ENCODE measurements at places on chromosomes 5 and 9.

DNA sequence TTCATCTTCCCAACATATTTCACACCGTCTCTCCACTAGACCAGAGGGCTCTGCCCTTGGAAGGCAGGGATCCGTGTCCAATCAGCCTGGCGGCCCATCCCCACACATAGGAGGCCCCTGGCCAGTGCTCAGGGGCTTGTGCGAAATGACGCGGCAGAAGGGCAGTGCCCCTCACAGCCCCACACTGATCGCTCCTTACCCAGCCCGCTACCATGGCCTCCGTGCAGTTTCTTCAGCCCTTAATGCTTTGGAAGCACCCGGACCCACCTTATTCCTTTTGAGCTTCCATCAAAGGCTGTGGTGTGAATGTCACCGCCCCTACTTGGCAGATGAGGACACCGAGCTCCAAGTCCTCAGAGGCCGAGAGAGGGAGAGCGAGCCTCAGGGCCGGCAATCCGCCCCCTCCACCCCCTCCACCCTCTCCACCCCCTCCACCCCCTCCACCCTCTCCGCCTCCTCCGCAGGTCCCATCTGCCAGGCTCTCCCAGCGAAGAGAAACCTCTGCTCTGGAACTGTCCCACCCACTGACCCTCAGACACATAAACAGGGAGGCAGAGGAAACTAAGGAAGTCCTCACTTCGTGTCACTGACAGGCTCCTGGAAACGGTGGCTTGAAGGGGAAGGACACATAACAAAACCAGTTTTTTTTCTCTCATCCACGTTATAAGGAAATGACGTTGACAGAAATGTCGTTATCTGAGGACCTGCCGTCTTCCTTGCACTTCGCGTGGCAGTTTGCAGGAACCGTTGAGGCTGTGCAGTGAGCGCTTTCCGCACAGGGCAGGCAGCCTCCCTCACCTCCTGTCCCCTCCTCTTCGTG is 13.9 kb downstream of the QSOX2 start:
- DNase-seq = peak; percentile 70

DNA sequence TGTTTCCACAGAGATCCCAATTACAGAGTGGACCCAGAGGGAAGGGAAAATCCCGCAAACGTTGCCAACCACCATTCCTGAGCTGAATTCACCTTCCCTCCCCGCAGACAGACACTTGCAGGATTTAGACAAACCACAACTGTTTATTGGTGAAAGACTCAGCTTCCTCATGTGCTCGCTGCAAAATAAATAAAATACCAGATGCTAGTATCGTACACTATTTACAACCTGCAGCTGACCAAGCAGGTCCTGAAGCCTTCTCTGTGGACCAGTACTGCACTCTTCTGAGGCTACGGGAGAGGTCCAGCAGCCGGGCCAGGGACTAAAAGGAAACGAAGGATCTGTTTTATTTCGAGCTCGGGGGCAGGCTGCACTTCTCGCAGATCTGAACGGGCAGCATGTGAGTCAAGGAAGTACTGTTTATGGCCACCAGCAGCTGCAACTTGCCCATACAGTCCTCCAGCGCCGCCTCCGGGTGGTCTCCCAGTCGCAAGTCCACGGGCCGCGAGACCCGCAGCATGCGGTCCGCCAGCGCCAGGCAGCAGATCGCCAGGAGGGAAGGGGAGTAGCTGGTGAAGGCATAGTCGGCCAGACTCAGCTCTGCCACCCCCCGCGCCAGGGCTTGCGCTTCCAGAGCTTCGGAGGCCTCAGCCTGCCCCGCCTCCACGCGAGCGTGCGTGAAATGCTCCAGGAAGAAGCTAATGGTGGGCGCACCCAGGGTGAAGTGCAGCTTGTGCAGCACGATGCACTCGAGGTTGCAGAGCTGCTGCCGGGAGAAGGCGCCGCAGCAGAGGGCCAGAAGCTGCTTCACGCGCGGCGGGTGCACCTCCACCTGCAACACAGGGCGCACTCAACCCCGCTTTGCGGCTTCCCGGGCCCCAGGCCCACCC is 2.1 kb downstream of the CCNO start:
- no peak for DNase-seq

- DNase-seq = no peak
Measured at GRCh38 chr9:79184831-79185230, 386.9 kb upstream of the TLE4 start.

DNA sequence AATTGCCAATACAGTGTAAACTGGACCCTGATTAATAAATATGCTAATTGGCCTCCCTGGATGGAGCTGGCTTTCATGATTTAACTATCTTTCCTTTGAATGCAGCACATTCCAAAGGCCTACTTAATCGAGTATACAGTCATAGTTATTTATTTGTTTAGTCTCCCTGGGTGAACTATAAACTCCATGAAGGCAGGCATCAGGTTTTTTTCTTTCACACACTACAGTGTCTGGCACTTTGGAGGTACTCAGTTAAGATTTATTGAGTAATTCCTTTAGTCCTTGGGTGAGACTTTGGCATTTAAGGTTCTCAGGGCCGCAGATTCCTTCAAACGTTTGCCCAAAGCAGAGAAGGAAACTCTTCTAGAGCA is 20.5 kb downstream of the RUSC2 start:
- DNase-seq = no peak

GRCh38 chr9:121886759-121887485 is 206.2 kb downstream of the TTLL11 start:
- no peak for DNase-seq

GRCh38 chr5:149019679-149020078 is 43.2 kb downstream of the SH3TC2 start:
- DNase-seq = no peak

- no peak for DNase-seq
Measured at GRCh38 chr5:174690271-174690670, 34.1 kb upstream of the MSX2 start.

DNA sequence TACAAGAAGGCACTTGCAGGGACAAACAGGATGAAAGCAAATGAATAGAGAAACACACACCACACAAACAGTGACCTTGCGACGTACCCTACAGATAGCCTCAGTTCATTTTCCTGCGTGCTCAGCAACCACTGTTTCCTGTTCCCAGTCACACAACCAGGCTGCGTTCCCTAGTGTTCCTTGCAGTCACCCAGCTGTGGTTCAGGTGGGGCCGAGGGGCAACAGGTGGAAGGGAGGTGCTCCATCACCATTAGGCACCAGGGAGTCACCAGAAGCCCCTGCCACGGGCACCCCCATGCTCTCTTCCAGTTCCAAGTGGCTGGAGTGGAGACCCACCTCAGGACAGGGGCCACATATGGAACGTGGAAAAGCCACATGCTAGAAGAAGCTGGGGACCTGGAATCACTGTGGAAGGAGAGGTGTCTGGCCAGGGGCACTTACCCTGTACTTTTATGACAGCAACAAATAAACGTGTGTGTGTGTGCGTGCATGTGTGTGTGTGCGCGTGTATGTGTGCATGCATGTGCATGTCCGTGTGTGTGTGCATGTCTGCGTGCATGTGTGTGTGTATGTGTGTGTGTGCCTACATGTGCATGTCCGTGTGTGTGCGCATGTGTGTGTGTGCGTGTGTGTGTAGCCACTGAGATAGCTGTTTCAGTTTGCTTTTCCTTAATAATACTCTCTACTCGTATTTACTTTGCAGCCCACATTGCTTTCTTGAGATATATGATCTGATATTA is 18.8 kb upstream of the FCN2 start:
- DNase-seq = no peak

- no peak for DNase-seq
Measured at GRCh38 chr5:144114571-144114970, 55.9 kb downstream of the YIPF5 start.

DNA sequence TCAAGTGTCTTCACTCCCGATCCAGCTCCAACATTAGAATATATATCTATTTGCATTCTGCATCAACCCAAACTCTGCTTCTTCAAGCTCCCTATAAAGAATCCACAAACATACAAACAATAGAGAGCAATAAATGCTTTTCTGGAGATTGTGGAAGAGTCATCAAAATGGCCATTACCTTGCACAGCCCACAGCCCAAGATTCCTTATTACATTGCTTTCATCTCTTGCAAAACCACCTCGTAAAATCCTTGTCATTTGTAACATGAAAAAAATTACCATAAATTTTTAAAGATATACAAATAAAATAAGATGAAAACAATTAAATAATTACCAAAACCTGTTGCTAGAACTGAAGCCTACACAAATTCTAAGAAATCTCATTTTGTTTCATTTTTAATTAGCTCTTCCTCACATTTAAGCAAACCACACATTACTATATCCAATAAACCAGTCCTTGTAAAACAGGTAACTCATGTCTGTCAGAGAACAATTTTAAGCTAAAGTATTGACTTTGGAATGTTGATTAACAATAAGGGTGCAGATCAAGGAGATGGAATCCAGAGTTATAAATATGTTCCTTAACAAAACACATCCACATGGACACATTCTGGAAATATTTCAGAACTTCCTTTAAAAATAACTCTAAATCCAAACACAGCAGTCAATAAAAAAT is 7.1 kb downstream of the SPINK9 start:
- DNase-seq = no peak

- no peak for DNase-seq
Measured at GRCh38 chr5:3993856-3994473, 398.3 kb downstream of the IRX1 start.

- DNase-seq = no peak
Measured at GRCh38 chr5:134153657-134154056, 23.1 kb downstream of the SKP1 start.

GRCh38 chr9:70581214-70581954 is 166.9 kb upstream of the KLF9 start:
- no peak for DNase-seq

- DNase-seq = no peak
Measured at GRCh38 chr5:170681013-170681433, 102.5 kb upstream of the GABRP start.

- DNase-seq = no peak
Measured at GRCh38 chr5:51986733-51987132, 603.5 kb downstream of the ISL1 start.

GRCh38 chr5:11547140-11547539 is 357.1 kb downstream of the CTNND2 start:
- DNase-seq = no peak

DNA sequence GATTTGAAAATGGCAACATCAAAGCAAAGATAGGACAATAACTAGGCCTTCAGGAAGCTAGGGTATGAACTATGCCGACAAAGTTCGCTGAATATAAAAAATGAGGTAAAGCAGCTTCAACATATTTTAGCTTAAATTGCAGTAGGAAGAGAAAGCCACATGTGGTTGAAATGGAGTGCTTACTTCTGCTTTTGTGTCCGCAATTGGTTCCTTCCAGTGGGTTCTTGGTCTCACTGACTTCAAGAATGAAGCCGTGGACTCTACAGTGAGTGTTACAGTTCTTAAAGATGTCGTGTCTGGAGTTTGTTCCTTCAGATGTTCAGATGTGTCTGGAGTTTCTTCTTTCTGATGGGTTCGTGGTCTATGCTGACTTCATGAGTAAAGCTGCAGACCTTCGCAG is 95.2 kb downstream of the APTX start:
- peak; percentile 33 for DNase-seq

DNA sequence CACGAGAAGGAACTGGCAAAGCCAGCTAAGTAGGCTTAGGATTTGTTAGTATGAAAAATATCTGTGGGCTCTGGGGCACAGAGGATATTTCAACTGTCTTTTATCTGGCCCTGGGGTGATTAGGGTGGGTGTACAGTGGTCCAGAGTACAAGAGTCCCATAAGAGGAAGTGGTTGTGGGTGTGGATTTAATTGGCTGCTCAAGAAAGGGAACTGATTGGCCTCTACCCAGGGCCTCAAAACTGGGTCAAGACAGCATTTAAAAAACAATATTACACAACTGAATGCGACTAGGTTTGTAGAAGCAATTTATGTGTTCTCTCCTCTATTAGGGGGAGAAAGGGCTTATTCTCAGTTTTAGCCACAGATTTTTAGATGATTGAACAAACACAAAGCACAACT is 1353.4 kb upstream of the WWC1 start:
- no peak for DNase-seq

DNA sequence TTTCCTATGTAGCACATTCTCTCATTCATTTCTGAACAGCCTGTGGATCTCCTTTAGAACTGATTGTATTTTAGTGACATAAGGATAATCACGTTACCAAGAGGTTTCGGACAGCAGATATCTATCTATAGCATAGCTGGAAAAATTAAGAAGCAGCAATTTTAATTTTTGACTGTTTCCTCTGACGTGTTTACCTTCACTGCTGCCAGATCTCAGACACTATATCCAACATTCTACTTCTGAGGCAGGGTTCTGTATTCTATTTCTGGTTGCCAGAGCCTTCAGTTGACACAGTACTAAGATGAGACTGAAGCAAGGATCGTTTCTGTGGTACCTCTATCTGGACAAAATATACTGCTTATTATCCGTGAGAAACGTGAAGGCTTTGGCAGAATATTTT is at the start of gene EFCAB9:
Gene EFCAB9 (plus strand): TSS at position 301 of the 400 bp plus-strand sequence. CDS start 1 bp downstream, at position 302.
- no peak for DNase-seq

GRCh38 chr9:130924448-130924788 is 14.6 kb downstream of the FIBCD1 start:
- no peak for DNase-seq

GRCh38 chr5:9356351-9356825 is 189.5 kb downstream of the SEMA5A start:
- no peak for DNase-seq

DNA sequence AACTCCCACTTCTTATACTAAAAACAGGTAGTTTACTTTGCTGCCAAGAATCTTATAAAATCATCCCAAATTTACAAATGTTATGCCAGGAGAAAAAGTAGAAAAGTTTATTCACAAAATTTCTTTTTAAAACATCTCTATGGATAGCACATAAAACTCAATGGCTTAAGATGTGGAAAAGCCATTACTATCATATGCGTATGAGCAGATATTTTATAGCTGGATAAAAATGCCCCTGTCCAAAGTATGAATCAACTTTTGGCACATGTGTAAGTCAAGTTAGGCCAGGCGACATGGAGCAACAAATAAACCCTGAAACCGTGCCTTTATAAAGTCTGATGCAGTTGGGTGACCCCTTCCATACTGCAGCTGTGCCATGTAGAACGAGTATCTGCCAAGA is 38.6 kb upstream of the FBP1 start:
- no peak for DNase-seq

DNA sequence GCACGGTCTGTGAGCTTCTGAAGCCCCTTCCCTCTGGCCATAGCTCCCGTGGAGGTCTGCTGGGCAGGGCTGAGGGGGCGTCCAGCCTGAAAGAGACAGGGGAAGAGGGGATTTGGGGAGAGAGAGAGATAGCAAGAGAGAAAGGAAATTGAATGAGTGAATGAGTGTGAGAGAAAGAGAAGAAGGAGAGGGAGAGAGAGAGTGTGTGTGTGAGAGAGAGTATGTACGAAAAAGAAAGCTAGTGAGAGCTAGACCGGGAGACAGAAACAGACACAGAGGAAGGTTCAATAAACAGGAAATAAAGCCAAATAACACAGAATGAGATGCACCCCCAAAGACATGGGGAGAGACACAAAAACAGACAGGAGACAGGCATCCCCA is 37.4 kb downstream of the PAX5 start:
- DNase-seq = no peak

Measured in CD14-positive monocyte (primary cell).